Muscle of back (tissue), 13 donors: ENCODE measurements at places on chromosomes 7 and 10. TPM values are rescaled to one million over a fixed set of nuclear protein-coding genes. Genes with fewer than 3 reads are reported as not detected.

GRCh38 chr10:18610517-18610916, 40.9 kb downstream of the NSUN6 start:
- DNase-seq: no peak

GRCh38 chr10:17229016-17229716, 1.1 kb downstream of the VIM start:
- DNase-seq: peak; percentile 96

GRCh38 chr7:127794136-127794535, 142.1 kb downstream of the SND1 start:
- DNase-seq: no peak

DNA sequence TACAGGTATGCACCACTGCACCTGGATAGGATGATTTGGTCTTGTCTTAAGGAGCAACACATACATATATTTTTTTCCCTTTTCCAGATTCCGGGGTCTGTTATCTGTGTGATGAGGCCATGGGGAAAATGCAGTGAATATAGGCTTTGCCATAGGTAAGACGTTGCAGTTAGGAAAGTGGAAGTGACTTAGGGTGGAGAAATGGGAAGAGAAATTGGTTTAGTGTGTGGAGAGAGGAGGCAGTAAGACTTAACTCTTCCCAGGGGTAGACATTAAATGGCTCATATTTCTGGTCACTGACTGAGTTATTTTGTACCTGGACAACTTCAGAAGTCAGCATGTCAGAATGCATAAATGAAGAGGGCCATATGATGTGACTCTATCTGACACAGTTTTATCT, 66.7 kb downstream of the PFKFB3 start:
- no peak for DNase-seq

The ANKRD1 gene
- polyA plus RNA-seq: 27.9 TPM

The ZNF25 gene
- polyA plus RNA-seq: 10.3 TPM

- no peak for DNase-seq
These were observed 5.8 kb upstream of the PDCD4 start for GRCh38 chr10:110865809-110866482.

- no peak for DNase-seq
These were observed 15.2 kb upstream of the EGR2 start for GRCh38 chr10:62831346-62831745.

- DNase-seq: peak; percentile 42
These were observed 76.2 kb downstream of the SFMBT2 start for GRCh38 chr10:7334642-7334964.

GRCh38 chr10:73839276-73839966, 28.0 kb upstream of the NDST2 start:
- DNase-seq: no peak

- DNase-seq: no peak
These were observed 70.0 kb downstream of the AFAP1L2 start for GRCh38 chr10:114334301-114334700.

DNA sequence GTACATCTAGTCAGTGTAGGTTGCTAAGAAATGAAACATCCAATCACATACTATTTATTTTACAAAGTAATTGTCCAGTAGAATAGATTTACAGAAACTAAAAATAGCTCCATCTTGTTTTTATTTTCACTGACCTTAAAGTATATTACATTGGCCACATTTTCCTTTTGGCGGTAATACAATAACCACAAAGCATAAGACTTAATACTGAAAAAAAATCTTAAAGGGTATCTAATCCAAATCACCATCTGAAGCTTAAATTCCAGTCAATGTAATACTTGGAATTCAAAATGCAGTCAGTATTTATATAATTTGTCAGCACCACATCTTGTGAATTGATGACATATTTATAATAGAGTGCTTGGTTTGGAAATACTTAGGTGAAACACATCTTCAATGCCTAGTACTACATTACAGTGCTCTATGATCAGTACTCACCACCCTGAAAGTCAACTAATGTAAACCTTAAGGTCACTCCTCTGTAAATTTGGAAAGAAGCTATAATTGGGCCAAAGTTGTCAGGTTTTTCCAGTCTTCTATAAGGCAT, 8.9 kb downstream of the ANKMY2 start:
- peak; percentile 75 for DNase-seq

DNA sequence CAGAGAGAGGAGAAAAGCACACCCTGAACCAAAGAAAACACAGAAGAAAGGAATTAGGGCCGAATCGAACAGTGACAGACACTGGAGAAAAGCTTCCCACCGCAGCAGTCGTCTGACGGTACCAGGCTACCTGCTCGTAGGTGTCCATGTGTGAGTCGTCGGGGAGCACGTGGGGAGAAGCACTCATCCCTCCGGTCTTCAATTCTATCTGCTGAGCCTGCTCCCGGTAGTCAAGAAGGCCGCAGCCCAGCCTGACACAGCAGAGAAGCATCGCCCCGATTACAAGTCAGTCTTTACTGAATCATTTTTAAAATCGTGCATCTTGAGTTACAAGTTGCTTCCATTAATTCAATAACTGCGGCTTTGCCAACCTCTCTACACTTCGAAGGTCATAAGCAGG, 24.5 kb downstream of the PITRM1 start:
- DNase-seq: no peak

GRCh38 chr7:154868921-154869320, 134.0 kb downstream of the PAXIP1 start:
- DNase-seq: no peak

The SNCG gene
- polyA plus RNA-seq: 3.6 TPM

GRCh38 chr10:30039988-30040387, 19.4 kb downstream of the JCAD start:
- DNase-seq: no peak

The SLC35G1 gene
- 4.4 TPM for polyA plus RNA-seq

GRCh38 chr10:10589540-10590303, 427.9 kb upstream of the CELF2 start:
- no peak for DNase-seq

- DNase-seq: no peak
These were observed 29.7 kb downstream of the UNC5B start for GRCh38 chr10:71241830-71242621.

The SRGN gene
- 16.2 TPM for polyA plus RNA-seq

GRCh38 chr7:158564663-158565035, 23.0 kb downstream of the PTPRN2 start:
- DNase-seq: no peak

DNA sequence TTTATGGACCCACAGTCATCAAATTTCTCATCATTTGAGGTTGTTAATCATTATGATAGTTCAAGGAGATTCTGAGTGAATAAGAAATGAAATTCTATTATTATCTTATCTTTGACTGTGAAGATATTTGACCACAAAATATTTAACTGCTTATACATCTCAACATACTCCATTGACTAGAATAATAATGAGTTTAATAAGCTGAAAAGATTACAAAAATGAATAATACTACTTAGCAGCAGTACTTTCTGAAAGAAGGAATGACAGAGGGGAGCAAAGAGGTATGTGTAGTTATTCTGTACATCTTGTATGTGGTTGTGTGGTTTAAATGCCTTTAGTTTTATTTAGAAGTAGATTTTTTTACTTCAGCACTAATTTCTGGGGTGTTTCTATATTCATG, 214.2 kb downstream of the PRKG1 start:
- DNase-seq: no peak

The PTF1A gene
- not detected for polyA plus RNA-seq

The HILPDA gene
- 12.3 TPM for polyA plus RNA-seq

DNA sequence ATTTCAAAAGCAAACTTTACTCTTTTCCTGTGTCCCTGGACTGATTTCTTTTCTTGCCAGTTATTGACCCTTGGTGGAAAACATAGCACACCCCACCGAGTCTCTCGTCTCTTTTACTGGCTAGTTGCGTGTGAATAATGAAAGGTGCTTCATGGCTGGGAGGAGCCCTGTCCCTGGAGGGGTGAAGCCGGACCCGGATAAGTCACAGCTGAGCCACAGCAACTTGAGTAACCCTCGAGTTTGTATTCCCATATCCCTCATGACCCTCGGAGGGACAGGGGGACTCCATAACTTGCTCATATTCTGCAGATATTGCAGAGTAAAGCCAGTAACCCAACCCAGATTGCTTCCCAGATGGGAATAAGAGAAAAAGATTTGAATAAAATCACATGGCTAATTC, 147.5 kb upstream of the FRMD4A start:
- no peak for DNase-seq

The SERPINE1 gene
- 4.8 TPM for polyA plus RNA-seq

The CCDC172 gene
- not detected for polyA plus RNA-seq

GRCh38 chr7:11831736-11832495, at the start of gene THSD7A:
THSD7A (minus strand) TSS chr7:11832198; CDS start chr7:11831946, 252 bp downstream.
- DNase-seq: peak; percentile 57

DNA sequence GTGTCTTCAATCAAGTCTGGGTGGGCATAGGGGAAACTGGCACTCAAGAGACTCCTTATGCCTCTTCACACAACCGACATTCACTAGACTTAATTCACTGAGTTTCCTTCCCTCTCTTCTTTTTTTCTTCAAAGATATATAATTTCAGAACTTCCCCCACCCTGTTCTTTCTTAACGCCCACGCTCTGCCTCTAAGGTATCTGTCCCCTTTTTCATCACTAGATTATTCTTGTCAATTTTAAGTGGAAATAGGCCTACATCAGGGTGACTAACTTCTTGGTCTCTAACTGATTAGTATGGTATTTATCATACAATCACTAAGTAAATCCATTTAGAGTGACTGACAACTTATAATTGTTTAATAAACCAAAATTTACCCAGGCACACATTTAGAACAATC, 126.7 kb downstream of the CDCA7L start:
- DNase-seq: no peak

DNA sequence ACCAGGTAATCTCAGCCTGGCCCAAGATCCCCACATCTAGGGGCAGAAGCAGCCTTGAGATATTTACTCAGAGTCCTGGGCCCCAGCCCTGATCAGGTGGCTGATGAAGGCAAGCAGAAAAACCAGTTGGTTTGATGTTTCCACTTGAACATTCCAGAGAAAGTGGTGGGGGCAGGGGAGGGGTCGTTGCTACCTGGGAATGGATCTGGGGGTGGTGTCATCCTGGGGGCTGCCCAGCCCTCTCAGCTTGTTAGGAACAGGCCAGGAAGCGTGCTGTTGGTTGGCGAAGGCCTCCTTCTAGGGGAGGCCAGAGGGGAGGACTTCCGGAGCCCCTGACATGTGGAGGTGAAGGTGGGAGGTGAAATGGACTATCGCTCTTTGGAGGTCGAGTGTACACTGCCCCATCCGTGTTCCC, 3.7 kb upstream of the ABHD11 start:
- DNase-seq: no peak

DNA sequence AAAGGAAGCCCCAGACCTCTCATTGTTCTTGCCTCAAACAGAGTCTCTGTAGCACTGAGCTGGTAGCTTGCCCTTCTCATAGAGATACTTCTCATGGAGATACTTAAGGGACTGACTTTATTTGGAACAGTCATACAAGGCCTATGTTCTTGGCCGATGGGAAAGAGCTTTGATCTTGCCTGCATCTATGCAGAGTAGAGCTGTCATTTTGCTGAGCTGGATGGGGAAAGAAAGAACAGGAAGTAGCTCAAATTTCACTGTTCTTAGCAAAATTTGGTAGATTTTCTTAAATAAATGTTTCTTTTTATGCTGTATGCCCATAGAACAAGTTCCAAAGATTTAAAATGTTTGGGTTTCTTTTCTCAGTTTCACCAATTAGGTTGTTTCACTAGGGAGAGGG, 119.3 kb upstream of the SEC61G start:
- DNase-seq: no peak

GRCh38 chr10:5829267-5829666, 16.0 kb upstream of the GDI2 start:
- no peak for DNase-seq

The MET gene
- polyA plus RNA-seq: 8.8 TPM

DNA sequence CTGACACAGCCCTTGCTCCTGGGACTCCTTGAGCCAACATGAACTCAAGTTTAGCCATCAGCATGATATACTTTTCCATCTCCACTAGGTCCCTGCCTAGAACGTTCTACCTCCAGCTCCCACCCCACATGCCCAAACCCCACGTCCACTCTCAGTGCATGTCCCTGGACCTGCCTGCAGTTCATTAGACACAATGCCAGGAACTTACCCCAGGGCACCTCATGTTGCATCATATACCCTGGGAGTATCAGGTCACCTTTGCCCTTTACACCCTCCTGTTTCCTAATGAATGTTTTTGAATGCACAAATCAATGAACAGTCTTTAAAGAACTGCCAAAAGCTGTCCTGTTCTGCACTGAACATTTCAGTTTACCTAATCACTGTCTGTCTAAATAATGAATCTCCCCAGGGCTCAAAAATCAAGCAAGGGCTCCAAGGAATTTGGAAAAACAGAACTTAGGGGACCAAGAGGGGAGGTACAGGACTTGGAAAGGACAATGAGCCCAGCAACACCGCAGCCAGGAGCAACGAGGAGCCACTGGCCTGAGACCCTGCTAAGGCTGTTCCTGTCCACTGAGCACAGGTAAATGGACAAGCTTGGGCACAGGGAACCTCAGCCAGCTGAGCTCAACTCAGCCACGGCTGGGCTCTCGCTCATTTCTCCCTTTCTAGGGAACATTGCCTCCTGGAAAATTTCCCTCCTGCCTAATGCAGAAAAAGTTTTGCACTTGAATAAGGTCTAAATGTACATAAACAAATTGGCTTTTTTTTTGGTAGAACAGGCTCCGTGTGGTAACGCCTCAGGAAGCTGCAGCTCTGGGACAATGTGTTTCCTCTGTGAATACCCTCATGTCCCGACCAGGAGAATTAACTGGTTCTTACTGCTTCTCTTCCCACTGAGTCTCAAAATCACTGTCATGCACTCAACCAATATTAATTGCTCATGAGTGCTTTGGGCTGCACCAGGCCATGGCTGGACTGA, 7.4 kb downstream of the MAT1A start:
- no peak for DNase-seq

- DNase-seq: peak; percentile 97
These were observed at the start of gene MTG1 for GRCh38 chr10:133394064-133394663. MTG1 (plus strand) TSS chr10:133394157; CDS start chr10:133394221, 64 bp downstream.

DNA sequence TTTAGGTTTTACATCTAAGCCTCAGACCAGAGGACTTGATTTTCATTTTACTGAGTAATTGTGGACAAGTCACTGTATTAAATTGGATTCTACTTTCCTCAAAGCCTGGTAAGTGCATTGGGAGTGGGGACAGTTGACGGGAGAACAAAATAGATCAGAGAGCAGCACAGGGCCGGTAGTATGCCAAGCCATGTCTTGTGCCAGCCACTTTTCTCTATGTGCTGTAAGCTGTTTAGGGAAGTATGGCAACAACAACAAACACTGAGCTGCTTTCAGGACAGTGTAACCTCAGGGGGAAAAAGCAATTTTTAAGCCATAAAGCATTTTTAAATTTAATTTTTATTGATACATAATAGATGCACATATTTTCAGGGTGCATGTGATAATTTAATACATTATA, 365.9 kb upstream of the IGFBP3 start:
- DNase-seq: no peak
